ENCODE measurements at places on chromosomes 3 and 15.

GRCh38 chr15:62403164-62403809 is 238.2 kb upstream of the C2CD4B start:
- DNase-seq, result no peak

DNA sequence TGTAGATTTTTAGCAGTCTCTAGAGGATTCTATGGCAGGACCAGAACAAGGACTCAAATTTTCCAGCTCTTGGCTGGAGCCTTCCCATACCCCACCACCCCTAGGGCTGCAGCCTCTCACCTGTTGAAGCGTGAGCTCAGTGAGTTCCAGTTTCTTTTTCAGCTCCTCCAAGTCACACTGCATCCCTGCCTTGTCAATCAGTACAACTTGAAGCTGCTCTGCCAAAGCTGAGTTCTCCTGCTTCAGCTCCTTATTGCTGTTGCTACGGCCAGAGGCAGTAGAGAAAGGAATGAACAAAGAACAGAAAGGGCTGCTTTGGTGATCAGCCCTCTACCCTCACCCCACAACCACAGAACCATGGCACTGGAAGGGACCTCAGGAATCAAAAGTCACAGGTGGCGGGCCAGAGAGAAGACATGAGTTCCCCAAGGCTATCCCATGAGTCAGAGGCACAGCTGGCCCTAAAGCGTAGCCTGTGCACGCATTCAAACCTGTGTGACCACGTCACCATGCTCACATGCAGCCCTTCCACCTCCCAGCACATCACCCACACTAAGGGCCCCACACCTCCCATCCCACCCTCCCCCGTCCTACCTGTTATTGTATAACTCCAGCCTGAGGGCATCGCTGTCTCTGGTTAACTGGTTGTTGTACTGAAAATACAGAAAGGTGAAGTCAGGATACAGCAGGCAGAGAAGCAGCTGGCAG is 83.3 kb upstream of the C2CD4B start:
- no peak for DNase-seq

- no peak for DNase-seq
These were observed 18.7 kb upstream of the SPG11 start for GRCh38 chr15:44682211-44682610.

DNA sequence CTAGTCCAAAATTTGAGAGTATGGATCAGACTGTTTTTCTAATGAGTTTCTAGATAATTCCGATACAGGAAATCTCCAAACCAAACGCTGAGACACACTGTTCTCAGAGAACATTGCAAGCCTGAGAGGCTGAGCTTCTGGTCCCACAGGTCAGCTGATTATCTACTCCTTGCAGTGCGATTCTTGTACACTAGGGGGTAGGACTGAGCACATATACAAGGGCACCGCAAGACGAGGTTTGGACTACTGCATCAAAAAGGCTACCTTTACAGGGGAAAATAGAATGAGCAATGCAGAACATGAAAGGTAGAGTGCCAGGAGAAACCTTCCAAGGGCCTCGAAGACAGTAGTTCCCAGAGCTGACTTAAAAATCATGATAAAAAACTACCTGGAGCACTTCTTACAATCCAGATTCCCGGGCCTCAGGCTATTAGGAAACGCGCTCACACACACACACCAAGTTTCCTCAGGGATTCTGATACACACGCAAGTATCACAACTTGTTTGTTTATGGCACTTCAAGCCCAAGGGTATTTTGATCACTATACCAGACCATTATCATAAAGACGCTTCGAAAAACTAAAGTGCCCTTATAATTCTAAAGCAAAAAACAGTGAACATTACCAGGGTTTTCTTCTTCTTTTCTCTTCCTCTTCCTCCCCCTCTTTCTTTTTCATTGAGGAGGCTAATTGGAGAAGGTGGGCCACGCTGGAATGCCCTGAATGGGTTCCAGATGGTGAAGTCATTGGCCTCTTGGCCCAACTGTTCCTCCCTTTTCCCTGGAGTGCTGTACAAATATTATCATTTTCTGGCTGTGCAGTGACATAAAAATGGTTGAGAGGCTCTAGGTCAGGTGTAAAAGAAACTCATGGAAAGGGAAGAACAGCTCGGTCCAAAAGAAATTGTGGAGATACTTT is 61.8 kb downstream of the SLC12A8 start:
- no peak for DNase-seq

Measured in progenitor cell of endocrine pancreas (in vitro differentiated cells).